ENCODE measurements at places on chromosomes 13 and 19.

DNA sequence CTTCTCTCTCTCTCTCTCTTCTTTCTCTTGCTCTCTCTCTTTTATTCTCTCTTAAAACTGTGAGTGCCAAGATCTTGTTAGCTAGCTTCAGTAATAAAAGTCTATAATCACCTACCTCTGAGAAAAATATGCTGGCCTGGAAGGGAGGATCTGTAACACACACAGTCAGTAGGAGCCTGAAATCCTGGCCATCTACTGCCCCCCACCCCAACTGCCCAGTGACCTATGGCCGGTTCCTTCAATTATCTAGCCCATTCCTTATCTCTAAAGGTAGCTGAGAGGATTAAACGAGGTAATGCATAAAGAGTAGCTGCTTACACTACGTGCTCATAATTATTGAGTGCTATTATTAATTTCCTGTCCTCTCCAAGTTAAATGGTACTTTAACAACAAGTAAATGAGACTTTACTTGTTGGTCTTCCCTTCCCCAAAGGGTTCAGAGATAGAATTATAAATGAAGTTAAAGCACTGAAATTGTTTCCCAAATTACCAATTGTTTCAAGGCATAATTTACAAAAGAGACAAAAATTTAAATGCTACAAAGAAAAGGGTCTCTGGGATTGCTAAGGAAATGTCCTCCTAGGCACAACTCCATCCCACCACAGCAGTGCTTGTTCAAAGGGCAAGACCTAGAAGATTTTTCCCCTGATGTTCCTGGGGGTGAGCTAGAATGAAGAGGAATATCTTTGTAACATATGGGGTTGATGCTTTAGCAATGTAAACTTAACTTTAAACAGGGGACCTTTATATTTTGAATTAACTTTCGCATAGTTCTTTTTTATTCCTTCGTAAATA, 1.8 kb downstream of the LCP1 start:
- peaks cover 3% of the 10 kb centered on the region for H3K27me3 ChIP-seq
- no peak overlapping the region for H3K4me3 ChIP-seq
- DNase-seq, result no peak
- no peak overlapping the region for H3K27ac ChIP-seq

DNA sequence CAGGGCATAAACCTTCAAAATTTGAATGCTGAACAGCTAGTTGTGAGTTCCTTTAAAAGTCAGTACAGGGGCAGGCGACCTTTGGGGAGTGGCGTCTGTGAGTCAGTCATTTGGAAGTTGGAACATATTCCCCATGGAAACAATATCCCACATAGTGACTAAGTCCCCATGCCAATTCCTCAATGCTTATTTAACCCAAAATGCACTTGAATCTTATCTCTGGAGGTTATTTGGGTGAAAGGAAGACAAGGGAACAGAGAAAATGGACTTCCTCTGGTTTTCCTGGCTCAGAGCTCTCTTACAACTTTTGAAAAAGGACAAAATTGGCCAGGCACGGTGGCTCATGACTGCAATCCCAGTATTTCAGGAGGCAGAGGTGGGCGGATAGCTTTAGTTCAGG, 479.2 kb upstream of the NBEA start:
- H3K4me1 ChIP-seq, result peaks cover 3% of the 10 kb centered on the region
- H3K27me3 ChIP-seq, result no peaks in the 10 kb centered on the region
- H3K27ac ChIP-seq, result no peak overlapping the region
- no peak for DNase-seq

DNA sequence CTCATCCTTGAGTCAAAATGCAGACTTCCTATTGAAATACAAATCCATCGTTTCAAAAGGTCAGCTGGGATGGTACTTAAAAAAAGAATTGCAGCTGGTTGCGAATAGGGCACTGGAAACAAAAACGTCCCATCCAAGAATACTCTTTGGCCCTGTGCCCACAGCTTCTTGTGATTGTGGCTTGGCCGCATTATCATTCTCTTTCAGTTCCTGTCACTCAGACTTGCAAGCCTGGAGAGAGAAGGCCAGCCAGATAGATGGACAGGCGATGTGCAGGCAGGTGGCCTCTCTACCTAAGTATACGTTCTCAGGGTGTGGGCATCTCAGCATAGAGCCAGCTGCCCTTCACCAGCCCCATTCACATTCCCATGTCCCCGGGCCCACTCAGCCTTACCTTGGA, 208.5 kb upstream of the ZNF536 start:
- peaks cover 10% of the 10 kb centered on the region for H3K27me3 ChIP-seq
- no peak overlapping the region for H3K4me3 ChIP-seq
- H3K36me3 ChIP-seq, result no peaks in the 10 kb centered on the region
- no peak overlapping the region for H3K27ac ChIP-seq

- no peak for DNase-seq
- H3K36me3 ChIP-seq, result no peaks in the 10 kb centered on the region
- no peak overlapping the region for H3K4me3 ChIP-seq
- H3K27ac ChIP-seq, result no peak overlapping the region
- no peaks in the 10 kb centered on the region for H3K4me1 ChIP-seq
- no peaks in the 10 kb centered on the region for H3K27me3 ChIP-seq
Measured at GRCh38 chr13:113398963-113399754, 35.2 kb upstream of the GRTP1 start.

DNA sequence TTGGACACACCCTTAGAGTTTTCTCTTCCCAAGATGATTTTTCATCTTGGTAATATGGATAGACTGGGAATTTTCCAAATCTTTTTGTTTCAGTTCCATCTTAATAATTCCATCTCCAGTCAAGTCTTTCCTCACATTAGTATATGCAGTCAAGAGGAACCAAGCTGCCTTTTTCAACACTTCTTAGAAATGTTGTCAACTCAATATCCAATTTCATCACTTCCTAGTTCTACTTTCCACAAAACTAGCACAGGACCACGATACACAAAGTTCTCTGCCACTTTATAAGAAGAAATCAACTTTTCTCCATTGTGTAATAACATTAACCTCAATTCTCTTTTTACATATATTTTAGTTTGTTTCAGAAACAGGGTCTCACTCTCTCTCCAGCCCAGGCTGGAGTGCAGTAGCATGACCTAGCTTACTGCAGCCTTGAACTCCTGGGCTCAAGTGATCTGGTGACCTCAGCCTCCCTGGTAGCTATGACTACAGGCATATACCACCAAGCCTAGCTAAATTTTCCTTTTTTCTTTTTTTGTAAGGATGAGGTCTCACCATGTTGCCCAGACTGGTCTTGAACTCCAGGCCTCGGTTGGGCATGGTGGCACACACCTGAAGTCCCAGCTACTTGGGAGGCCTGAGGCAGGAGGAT, 15.5 kb downstream of the ZNF443 start:
- no peak overlapping the region for H3K4me3 ChIP-seq
- H3K4me1 ChIP-seq, result no peaks in the 10 kb centered on the region
- peaks cover 67% of the 10 kb centered on the region for H3K36me3 ChIP-seq
- no peak overlapping the region for H3K27ac ChIP-seq

GRCh38 chr19:49631014-49631588, 8.8 kb downstream of the RRAS start:
- DNase-seq, result no peak
- peaks cover 19% of the 10 kb centered on the region for H3K36me3 ChIP-seq
- peaks cover 15% of the 10 kb centered on the region for H3K27me3 ChIP-seq
- no peak overlapping the region for H3K4me3 ChIP-seq
- peaks cover 17% of the 10 kb centered on the region for H3K4me1 ChIP-seq

- DNase-seq, result no peak
- H3K27ac ChIP-seq, result no peak overlapping the region
- peaks cover 3% of the 10 kb centered on the region for H3K36me3 ChIP-seq
- H3K4me1 ChIP-seq, result peaks cover 6% of the 10 kb centered on the region
- H3K4me3 ChIP-seq, result no peak overlapping the region
- H3K27me3 ChIP-seq, result peaks cover 27% of the 10 kb centered on the region
Measured at GRCh38 chr13:24742977-24743376, 21.0 kb upstream of the RNF17 start.

- H3K36me3 ChIP-seq, result peaks cover 3% of the 10 kb centered on the region
- H3K4me1 ChIP-seq, result no peaks in the 10 kb centered on the region
- H3K27ac ChIP-seq, result no peak overlapping the region
- no peak for DNase-seq
- H3K4me3 ChIP-seq, result no peak overlapping the region
Measured at GRCh38 chr13:112179421-112179820, 112.5 kb downstream of the SOX1 start.

- H3K27ac ChIP-seq, result no peak overlapping the region
- DNase-seq, result no peak
- H3K36me3 ChIP-seq, result peaks cover 37% of the 10 kb centered on the region
- H3K4me3 ChIP-seq, result no peak overlapping the region
Measured at GRCh38 chr19:4429771-4430171, 27.3 kb downstream of the CHAF1A start.

DNA sequence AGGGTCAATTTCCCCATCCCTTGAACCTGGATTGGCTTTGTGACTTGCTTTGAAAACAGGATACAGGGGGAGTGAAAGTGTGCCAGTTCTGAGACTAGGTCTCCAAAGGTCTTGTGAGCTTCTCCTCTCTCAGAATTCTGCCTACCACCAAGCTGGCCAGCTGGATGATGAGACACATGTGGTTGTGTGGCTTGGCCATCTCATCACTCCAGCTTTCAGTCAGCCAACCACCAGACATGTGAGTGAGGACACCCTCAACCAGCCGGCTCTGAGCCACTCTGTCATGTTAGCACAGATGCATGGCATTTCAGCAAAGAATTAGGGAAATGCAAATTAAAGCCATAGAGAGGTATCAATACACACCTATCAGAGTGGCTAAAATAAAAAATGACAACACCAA, 29.5 kb downstream of the ENOX1 start:
- peaks cover 3% of the 10 kb centered on the region for H3K4me1 ChIP-seq
- H3K4me3 ChIP-seq, result no peak overlapping the region
- H3K27me3 ChIP-seq, result no peaks in the 10 kb centered on the region
- H3K27ac ChIP-seq, result no peak overlapping the region
- DNase-seq, result no peak

GRCh38 chr19:16001481-16002312, 52.9 kb downstream of the OR10H4 start:
- H3K36me3 ChIP-seq, result peaks cover 11% of the 10 kb centered on the region
- no peaks in the 10 kb centered on the region for H3K4me1 ChIP-seq
- H3K27me3 ChIP-seq, result peaks cover 3% of the 10 kb centered on the region
- no peak overlapping the region for H3K27ac ChIP-seq
- no peak overlapping the region for H3K4me3 ChIP-seq

DNA sequence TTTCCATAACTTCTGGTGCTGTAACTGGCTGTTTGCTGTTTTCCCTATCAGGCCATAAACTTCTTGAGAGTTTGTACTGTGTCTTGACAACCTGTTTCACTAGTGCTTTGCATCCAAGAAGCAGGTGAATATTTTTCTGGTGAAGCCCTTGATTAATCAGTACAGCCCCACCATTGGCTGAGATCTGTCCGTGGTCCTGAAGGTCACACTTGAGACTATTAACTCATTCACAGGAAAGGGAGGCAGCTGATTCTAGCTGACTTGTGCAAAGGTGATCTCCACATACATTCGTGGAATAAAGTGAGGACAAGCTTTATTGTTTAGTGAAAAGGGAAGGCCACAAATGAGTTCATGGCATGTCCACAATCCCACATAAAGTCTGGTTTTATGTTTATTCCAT, 61.4 kb upstream of the ZNF835 start:
- H3K4me3 ChIP-seq, result no peak overlapping the region
- no peaks in the 10 kb centered on the region for H3K4me1 ChIP-seq
- H3K27ac ChIP-seq, result no peak overlapping the region
- H3K27me3 ChIP-seq, result peaks cover 3% of the 10 kb centered on the region
- peaks cover 13% of the 10 kb centered on the region for H3K36me3 ChIP-seq

- no peaks in the 10 kb centered on the region for H3K36me3 ChIP-seq
- no peak overlapping the region for H3K27ac ChIP-seq
- no peaks in the 10 kb centered on the region for H3K4me1 ChIP-seq
- H3K4me3 ChIP-seq, result no peak overlapping the region
Measured at GRCh38 chr13:61275251-61275650, 140.4 kb downstream of the PCDH20 start.

GRCh38 chr13:98348466-98349200, 171.6 kb upstream of the RNF113B start:
- H3K4me3 ChIP-seq, result no peak overlapping the region
- no peak overlapping the region for H3K27ac ChIP-seq
- peaks cover 5% of the 10 kb centered on the region for H3K27me3 ChIP-seq
- peaks cover 14% of the 10 kb centered on the region for H3K4me1 ChIP-seq
- peaks cover 14% of the 10 kb centered on the region for H3K36me3 ChIP-seq

DNA sequence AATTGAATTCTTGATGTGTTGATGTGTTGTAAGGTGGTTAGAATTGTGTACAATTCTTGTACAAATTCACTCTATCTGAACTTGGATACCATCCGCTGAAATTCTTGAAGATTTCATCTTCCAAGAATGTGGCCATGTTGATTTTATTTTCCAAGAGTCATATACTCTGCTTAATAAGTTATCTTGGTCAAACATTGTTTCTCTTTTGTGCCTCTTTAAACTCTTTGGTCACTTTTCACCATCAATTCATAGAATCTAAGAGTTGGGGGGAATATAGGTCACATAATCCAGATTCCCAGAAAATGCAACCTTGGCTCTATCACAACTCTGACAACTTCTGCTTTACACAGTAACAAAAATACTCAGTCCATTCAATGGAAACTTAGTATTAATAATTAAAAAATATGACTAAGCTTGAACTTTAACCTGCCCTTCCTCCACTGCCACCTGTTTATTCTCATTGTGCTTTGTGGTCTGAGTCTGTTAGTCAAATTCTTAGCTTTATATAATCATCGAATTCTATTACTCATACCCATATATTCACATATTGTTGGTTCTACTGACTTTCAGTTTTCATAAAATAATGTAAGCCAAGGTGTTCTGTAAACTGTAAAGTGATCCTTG, 373.2 kb downstream of the LMO7 start:
- no peaks in the 10 kb centered on the region for H3K36me3 ChIP-seq
- no peak for DNase-seq
- no peak overlapping the region for H3K27ac ChIP-seq
- no peaks in the 10 kb centered on the region for H3K4me1 ChIP-seq
- H3K4me3 ChIP-seq, result no peak overlapping the region

DNA sequence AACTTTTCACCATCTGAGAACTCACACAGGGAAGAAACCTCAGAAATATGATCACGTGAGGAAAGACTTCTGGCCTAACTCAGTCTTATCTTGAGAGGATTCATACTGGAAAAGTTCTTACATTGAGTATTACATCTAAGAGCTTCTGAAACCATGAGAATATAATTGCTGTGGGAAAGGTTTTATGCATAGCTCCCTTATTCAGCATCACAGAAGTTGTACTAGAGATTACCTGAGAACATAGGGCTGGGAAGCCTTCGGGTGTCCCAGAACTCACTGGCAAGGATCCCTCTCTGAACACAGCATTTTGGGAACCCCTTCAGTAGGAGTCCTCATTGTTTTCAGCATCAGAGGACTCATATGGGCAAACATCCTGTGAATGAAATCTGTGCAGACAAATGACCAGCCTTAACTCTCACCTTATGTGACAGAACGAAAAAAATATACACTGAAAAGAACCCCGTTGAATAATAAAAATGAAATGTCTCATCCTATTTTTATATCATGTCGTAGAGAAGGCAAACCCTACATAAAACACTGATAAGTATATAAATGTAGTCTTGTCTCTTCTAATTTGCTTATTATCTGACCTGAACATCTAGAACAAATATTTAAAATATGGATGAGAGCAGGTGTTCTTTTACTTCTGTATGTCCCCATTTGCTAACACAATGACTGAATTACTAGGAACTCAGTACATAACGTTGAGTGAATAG, 14.2 kb downstream of the ZNF274 start:
- DNase-seq, result no peak
- peaks cover 95% of the 10 kb centered on the region for H3K36me3 ChIP-seq
- H3K27ac ChIP-seq, result no peak overlapping the region
- H3K27me3 ChIP-seq, result peaks cover 23% of the 10 kb centered on the region

- peaks cover 16% of the 10 kb centered on the region for H3K4me1 ChIP-seq
- no peaks in the 10 kb centered on the region for H3K27me3 ChIP-seq
- H3K4me3 ChIP-seq, result no peak overlapping the region
- no peaks in the 10 kb centered on the region for H3K36me3 ChIP-seq
Measured at GRCh38 chr13:105773241-105773640, 762.2 kb downstream of the EFNB2 start.

- DNase-seq, result no peak
- H3K36me3 ChIP-seq, result no peaks in the 10 kb centered on the region
- H3K27ac ChIP-seq, result no peak overlapping the region
- no peak overlapping the region for H3K4me3 ChIP-seq
Measured at GRCh38 chr13:66003558-66003957, 1226.6 kb downstream of the PCDH9 start.
